ENCODE measurements at places on chromosomes 2 and 18.

GRCh38 chr18:9232977-9233376 is 96.4 kb downstream of the ANKRD12 start:
- DNase-seq, result no peak

GRCh38 chr18:79717059-79717458 is 37.5 kb downstream of the CTDP1 start:
- no peak for DNase-seq

DNA sequence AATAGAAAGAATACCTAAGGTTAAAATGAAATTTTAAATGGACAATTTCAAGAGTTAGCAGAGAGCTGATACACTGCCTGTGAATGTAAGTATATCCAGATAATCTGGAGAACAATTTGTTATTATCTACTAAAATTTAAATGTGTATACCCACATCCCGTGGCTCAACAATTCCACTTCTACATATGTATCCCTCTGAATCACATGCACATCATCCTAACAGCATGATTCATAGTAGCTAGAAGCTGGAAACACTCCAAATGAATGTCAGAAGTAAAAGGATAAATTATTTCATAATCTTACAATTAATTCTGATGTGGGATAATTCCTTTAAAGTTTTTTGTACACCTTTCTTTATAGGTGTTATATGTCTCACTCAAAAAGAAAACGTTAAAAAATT is 87.9 kb downstream of the CNTNAP5 start:
- no peak for DNase-seq

GRCh38 chr2:150485871-150486538 is 1.5 kb downstream of the RND3 start:
- no peak for DNase-seq

DNA sequence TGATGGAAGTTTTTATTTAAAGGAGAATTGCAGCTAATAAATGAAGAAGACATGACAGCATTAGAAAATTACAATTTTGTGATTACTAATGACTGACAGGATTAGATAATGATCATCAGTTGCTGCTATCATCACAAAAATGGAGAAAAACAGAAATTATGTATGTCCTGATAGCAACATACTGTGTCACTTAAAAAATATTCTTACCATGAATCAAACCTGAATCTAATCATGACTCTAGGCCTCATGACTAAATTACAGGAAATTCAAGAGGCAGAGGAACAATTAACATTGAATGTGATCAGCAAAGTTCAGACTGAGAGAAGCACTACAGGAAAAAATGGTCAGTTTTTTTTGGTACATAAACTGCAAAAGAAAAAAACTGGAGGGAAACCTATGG is 147.8 kb downstream of the PMAIP1 start:
- no peak for DNase-seq

- peak; percentile 31 for DNase-seq
Measured at GRCh38 chr2:103435010-103435409, 673.2 kb downstream of the TMEM182 start.

DNA sequence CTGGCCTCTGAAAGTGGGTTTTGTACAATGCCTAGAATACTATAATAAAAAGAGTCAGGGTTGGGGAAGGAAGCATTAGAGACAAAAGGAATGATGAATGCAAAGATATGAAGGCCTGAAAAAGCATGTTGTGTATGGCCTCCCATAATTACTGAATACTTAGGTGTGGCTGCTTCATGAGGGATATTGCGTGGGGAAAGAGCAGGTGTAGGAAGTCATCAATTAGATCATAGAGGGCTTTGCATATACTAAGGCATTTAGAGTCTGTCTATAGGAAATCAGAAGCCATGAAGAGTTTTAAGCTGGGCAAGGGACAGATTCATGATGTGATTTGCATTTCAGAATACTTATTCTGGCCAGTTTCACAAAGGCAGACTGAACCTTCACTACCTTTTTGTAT is 48.2 kb downstream of the NCOA1 start:
- DNase-seq, result no peak

GRCh38 chr2:120809609-120810440 is 74.2 kb downstream of the GLI2 start:
- DNase-seq, result no peak

- DNase-seq, result peak; percentile 38
Measured at GRCh38 chr2:191319186-191319585, 74.0 kb downstream of the MYO1B start.

DNA sequence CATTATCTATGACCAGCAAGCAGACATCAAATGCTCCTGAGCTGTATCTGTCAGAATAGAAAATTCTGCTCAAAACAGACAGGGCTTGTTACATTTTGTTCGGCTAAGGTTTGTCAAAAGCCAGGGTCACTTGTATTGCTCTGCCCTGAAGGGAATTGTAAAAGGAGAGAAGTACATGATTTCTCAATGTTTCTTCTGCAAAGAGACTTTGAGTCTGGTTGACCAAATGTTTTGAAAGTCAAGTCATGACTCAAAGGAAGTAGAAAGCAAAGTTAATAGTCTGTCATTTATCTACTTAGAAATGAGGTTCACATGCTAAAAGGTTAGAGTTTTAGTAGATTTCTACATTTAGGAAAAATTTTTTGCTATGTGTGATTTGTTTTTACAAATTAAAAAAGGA is 1624.1 kb upstream of the ZEB2 start:
- DNase-seq, result no peak

DNA sequence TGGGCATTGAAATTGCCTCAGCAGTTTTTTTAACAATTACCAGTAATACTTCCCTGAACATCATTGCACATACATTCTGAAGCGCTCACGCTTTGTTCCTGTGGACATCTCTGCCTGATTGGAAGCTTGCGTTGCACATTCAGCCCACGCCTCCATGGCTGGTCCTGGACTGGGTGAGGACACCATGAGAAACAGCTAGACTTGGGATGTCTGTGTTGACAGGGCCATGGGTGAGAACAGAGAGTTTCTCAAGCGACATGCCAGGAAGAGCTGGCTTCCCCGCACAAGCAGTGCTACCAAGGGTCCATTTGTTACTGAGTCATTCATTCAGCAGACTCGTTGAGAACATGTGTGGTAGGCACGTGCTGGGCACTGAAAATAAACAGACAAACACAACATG is 166.3 kb downstream of the GBX2 start:
- no peak for DNase-seq

DNA sequence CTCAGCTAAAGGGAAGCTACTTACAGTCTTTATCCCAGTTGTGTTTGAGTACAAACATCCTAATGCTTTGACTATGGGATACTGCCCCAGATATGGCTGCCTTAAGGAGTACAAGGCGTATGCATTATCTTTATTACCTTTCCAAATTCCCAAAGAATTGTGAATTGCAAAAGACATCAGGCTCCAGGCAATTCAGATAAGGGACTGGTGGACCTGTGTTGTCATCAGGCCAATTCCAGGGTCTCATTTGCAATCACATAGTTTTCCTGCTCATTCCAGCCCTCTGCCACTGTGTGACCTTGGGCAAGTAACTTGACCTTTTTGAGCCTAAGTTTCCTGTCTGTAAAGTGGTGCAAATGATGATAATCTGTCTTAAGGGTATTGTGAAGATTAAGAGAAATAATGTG is 137.5 kb downstream of the FMNL2 start:
- DNase-seq, result no peak

- no peak for DNase-seq
Measured at GRCh38 chr2:8096484-8096883, 585.4 kb upstream of the ID2 start.

- DNase-seq, result no peak
Measured at GRCh38 chr2:178108176-178108575, 4.1 kb upstream of the RBM45 start.

GRCh38 chr2:200509235-200509611 is 645 bp downstream of the KCTD18 start:
- DNase-seq, result no peak

- DNase-seq, result no peak
Measured at GRCh38 chr18:1751249-1751648, 820.1 kb downstream of the METTL4 start.

- peak; percentile 1 for DNase-seq
Measured at GRCh38 chr18:27750014-27750413, 426.9 kb downstream of the CDH2 start.

GRCh38 chr2:85662899-85663593 is 5.0 kb downstream of the SFTPB start:
- no peak for DNase-seq

- peak; percentile 48 for DNase-seq
Measured at GRCh38 chr18:58792086-58792485, 72.6 kb upstream of the ZNF532 start.

- DNase-seq, result no peak
Measured at GRCh38 chr18:4847056-4847455, 350.0 kb downstream of the AKAIN1 start.

DNA sequence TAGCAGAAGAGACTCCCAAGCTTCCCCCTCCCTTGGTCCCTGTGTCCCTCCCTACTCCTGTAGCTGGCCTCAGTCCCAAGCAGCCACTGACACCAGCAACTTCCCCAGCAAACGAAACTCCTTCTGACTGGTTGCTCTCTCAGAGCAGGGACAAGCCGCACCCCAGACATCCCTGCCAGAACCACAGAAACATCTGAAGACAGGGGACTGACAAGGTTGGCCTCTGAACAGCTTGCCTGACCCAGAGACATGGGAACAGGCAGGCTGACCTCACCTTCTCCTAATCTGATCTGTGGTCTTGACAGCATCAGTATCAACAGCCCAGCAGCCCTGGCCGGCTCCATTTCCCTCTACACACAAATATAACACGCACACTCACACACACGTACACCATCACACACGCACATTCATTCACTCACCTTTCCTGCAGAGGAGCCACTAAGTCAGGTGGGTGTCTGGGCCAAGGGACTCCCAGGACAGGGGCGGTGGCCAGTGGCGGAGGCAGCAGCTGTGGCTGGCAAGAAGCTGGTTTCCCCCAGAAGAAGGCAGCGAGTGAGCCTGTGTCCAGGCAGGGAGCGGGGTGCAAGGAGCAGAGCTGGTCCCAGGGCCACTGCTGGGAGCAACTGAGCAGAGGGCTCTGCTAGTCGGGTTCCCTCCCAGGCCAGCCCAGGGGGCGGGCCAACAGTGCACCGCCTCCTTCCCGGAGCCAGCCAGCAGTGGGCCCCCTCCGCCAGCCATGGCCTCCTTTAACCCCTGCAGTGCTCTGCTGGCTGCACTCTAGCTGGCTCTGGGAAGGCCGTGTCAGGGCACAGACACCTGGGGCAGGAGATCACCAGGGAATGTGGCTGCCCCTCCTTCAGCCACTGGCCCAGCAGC is 59.1 kb downstream of the TNS1 start:
- DNase-seq, result peak; percentile 80

DNA sequence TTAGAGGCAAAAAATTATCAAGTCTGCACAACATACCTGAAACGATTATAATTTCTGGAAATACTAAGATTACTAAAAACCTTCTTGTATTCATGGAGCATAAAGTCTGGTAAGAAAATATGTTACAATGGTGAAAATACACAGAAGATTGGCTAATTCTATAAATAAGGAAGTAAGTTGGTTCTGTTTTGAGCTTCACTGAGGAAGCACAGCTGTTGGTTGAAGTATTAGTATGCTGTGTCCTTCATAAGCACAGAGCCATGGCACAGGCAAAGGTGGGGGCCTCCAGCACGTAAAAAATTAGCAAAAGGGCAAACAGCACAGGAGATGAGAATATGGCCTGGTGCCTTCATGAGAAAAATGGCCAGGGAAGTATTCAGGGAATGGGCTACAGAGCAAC is 40.4 kb upstream of the ANKRD62 start:
- peak; percentile 74 for DNase-seq

DNA sequence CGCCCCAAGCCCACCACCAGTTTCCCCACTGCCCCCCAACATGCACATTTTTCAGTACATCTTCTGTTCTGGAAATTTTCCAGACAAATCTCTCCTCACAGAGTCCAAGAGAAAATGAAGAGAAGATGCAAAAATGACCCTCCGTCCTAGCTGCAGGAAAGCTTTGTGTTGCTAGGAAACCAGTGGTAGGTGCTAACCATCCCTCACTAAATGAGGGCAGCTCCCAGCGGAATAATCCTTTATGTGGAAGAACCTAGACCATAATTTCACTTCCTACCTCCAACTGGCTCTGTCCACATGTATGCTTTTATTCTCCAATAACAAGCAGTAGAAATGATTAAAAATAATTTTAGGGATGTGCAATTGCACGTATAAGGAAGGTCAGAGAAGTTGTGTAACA is 311.9 kb upstream of the EPHA4 start:
- DNase-seq, result no peak

DNA sequence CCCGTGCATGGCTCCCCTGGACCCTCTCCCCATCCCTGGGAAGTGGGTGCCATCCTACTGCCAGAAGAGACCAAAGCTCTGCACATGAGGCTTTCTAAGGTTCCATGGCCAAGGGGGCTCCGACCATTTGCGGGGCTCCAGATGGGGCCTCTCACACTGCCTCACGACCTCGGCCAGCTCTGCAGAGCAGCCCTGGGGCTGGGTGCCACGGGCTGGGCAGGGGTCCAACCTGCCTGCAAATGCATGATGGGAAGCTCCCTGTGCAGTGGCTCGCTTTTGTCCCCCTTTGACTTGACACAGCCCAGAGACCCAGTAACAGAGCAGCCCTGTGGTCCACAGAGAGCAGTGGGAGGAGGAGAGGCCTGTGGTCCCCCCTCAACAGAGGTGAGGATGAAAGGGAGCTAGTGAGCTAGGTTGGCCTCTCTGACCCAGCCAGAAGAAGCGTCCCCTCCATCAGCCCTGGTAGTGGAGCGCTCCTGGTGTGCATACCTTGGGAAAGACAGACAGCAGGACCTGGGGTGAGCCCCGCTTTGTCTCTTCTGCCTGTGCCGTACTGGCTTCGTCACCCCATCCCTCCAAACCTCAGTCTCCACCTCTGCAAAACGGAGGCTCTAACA is 174.1 kb downstream of the DDX1 start:
- DNase-seq, result no peak

DNA sequence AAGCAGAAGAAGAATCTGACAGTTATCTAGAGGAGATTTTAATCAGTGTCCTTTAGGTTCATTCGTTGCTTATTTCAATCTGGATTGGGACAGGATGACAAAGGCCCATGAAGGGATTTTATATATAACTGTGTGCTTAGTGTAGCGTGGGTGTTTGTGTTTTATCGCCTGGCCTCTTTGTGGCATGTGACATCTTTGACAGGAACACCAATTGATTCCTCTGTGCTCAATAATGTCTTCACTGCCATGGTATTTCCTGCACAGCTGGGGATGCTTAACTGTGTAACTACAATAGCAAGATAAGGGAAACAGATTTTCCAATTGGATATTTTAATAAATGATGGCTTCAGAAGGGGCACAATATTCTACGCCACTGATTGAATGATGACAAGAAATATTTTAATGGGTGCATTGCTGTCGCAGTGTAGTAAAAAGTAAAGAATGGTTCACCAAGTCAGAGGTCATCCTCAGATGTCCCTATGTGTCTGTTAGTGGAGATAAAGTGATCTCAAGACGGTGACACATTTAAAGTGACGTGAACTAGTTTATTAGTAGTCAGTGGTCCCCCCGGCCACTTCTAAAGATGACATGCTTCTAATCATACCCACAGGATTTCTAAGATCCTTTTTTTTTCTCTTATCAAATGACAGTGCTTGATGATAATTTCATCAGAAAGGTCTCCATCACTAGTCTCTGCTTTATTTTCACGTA is 160.4 kb downstream of the AGAP1 start:
- no peak for DNase-seq
